ENCODE measurements at places on chromosomes 11 and 22.

DNA sequence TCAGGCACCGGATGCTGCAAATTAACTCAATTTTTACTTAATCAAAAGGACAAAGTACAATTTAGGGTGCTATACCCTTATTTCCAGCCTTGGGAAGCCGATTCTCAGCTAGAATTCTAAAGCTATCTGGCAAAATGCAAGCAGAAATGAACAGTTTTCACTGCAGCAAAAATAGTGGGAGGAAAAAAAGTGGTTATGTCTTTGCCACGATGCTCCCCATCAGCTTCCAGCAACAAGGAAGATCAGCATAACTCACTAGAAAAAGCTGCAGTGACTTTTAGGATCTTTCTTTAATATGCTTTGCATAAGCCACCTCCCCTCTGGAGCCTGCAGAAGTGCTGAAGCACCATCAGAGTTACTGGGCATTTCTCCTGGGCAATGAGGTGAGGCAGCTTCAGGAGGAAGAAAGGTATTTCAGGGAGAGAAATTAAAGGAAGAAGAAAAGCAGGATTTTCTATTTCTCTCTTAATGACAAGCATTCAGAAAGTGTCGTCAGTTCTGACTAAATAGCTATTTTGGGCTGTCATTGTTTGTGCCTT, 702.9 kb downstream of the DLG2 start:
- DNase-seq: no peak

DNA sequence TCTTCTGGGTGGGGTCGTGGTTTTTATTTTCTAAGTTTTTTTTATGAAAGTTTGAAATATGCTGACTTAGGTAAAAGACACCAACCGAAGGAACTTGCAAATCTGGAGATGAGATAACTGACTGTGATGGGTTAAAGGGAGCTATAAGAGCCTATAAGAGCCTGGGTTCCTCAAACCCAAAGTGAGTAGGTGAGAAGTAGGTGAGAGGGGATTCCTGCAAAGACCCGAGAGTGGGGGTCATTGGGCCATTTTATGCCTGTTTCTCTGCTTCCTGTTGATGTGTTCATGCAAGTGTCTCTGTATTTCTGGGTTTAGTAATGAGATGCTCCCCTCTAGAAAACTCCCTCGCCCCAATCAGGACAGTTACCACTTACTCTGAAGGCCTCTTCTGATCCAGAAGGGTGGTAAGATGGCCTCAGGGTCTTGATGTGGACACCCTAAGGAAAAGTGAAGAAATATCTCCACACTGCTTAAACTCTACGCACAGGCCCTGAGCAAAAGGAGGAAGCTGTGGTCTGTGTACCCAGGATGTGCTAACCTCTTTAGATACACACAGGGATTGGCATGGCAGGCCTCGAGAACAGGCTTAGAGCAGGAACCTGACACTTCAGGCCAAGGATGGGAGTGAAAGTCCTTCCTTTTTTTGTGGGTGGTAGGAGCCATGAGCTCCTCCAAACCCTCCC, 1.8 kb downstream of the FLI1 start:
- DNase-seq: peak; percentile 52

DNA sequence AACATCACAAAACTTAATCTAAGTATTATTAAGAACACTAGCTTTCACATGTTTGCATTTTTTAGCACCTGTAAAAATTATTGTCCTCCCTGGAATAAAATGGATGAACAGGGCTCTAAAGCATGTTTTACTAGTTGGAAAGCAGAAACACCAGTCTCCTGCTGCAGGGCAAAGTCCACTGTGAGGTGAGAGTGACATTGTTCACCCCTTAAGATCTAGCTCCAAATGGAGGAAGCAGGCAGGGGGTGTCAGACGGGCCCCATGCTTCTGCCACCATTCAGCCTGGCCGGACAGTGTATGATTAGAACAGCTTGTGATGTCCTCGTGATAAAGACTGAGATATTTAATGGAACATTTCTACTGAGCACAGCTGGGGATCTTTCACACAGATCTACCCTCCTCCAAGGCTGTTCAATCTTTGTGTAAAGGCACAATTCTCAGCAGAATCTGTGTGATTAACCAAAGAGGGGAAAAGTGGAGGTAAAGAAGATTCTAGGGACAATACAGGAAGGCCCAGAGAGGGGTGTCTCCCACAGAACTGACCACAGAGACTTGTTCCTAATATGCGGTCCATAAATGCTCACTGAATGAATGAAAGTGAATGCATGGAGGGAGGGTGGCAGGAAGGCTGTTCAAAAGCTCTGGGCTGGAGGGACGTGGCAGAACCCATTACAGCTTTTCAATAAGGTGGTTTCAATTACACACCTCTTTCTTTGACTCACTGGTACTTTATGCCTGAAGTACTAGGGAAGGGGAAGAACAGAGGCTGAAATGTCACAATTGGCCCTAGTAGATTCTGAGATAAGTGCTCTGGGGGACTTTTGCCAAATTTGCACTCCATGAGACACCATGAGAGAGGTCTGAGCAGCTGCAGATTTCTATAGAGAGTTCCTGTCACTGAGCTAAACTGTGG, 239.1 kb upstream of the ARHGAP20 start:
- no peak for DNase-seq

- DNase-seq: no peak
Measured at GRCh38 chr22:43669190-43669589, 142.9 kb downstream of the EFCAB6 start.

DNA sequence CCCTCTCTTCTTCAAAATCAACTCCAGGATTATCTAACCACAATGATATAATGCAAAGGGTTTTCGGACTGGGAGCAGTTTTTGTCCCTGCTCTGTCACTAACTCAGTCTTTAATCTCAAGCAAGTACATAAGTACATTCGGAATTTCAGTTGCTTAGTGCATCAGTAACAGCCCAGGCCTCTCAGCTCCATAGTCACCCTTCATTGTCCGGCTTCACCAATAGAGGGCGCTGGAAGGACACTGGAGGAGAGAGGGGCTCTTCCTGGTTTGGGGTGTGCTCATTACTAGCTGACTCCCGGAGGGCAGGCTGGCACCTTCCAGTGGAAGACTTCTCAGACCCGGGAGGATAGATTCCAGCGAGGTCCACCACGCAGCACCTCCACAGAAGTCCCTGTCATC, 90.4 kb upstream of the PDGFD start:
- DNase-seq: peak; percentile 8

- DNase-seq: no peak
Measured at GRCh38 chr11:15725246-15725645, 610.5 kb downstream of the INSC start.
